Activated naive CD4-positive, alpha-beta T cell treated with anti-CD3 and anti-CD28 coated beads for 36 hours (primary cell): ENCODE measurements at places on chromosomes 12 and 14.

- no peak for DNase-seq
These were observed 179.7 kb downstream of the CHST11 start for GRCh38 chr12:104636496-104636895.

DNA sequence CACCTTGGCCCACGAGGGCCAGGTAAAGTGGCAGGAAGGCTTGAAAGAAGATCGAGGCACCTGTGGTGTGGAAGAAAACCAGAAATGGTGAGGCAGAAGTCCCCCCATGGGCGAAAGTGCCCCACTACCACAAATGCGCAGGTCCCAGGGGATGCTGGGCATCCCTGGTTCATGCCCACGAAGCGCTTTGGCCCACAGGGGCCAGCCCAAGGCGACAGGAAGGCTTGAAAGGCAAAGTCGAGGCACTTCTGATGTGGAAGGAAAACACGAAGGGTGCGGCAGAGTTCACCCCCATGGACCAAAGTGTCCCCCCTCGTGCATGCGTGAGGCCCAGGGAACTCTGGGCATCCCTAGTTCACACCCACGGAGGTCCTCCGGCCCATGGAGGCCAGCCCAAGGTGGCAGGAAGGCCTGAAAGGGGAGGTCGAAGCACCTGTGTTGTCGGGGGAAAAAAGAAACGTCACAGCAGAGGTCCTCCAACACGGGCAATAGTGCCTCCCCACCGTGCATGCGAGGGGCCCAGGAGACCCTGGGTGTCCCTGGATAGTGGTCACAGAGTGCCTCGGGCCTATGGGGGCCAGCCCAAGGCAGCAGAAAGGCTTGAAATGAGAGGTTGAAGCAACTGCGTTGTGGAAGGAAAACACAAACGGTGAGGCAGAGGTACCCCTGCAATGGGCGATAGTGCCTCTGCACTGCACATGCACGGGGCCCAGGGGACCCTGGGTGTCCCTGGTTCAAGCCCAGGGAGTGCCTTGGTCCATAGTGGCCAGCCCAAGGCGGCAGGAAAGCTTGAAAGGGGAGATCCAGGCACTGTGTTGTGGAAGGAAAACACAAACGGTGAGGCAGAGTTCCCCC is 373.9 kb downstream of the ALG10 start:
- DNase-seq: peak; percentile 1

- DNase-seq: no peak
These were observed 76.4 kb downstream of the IFNG-AS1 start for GRCh38 chr12:68065687-68066086.

DNA sequence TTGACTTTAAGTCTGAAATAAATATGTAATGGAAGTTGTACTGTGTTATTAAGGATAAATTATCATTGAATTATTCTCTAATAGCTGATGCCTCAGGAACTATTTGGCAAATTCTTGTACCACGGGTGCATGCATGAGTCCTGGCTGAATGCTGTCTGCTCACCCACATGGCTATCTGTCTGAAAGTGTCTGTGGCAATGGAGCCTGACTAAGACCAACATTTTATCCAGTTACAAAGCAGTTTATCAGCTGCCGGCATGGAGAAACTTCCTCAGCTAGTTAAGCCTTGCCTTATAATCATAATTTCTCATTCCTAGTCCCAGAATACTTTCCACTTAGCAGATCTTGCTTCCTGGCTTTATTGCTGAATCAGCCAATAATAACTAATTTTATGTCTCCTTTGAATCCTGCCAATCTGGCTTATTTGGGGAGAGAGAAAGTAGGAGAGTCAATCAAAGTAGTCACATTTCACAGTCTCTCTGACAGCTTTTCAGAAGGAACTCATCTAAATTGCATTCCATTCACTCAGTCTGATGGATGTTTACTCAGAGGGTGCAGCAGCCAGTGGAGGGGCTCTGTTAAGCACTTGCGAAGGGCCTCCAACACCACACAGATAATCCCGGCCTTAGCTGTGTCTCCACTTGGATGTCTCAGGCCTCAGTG is 280.6 kb upstream of the CLEC14A start:
- no peak for DNase-seq

GRCh38 chr12:25997201-25997963 is 38.9 kb downstream of the RASSF8 start:
- DNase-seq: no peak

- peak; percentile 30 for DNase-seq
These were observed 78.7 kb downstream of the NEDD1 start for GRCh38 chr12:96985515-96986362.

- no peak for DNase-seq
These were observed 9.8 kb downstream of the ARHGEF25 start for GRCh38 chr12:57620936-57621496.

DNA sequence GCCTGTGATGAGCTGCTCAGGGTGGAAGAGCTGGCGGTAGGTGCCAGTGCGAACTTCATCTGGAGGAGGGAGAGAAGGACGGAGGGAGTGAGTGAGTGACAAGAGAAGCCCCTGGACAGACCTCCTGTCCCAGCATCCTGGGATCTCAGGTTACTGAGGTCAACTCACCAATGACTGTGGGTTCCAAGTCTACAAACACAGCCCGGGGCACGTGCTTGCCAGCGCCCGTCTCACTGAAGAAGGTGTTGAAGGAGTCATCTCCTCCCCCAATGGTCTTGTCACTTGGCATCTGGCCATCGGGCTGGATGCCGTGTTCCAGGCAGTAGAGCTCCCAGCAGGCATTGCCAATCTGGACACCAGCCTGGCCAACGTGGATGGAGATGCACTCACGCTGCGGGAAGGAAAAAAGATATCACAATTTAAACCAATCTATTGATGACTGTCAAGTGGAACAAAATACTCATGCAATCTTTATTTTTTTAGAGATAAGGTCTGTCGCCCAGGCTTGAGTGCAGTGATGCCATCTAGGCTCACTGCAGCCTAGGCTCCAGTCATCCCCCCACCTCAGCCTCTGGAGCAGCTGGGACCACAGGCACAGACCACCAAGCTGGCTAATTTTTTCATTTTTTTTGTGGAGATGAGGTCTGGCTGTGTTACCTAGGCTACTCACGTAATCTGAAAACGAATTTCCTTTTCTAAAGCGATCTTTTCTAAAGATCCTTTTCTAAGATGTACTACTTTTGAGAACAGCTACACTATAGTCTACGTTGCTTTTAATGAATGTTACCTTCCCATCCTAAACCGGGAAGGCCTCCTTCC is 1.7 kb downstream of the TUBA1B start:
- no peak for DNase-seq

GRCh38 chr12:93944201-93944600 is 204.2 kb upstream of the PLXNC1 start:
- no peak for DNase-seq

DNA sequence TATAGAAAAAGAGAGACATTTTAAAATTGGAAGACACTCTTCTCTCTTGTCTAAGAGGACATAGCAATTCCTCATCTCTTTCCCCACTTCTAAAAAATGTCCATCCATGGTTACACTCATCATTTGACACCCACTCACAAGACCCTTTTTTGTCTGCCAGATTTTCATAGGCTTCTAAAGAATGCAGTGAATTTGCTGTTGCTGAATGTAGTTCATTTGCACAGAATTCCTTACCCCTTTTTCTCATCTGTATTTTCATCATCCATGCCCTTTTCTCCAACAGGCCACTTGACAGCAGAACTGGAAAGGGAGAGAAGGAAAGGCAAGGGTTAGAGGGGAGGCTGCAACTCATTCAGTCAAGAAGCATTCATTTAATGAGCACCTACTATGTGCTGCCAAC is 128.0 kb downstream of the NUAK1 start:
- no peak for DNase-seq

DNA sequence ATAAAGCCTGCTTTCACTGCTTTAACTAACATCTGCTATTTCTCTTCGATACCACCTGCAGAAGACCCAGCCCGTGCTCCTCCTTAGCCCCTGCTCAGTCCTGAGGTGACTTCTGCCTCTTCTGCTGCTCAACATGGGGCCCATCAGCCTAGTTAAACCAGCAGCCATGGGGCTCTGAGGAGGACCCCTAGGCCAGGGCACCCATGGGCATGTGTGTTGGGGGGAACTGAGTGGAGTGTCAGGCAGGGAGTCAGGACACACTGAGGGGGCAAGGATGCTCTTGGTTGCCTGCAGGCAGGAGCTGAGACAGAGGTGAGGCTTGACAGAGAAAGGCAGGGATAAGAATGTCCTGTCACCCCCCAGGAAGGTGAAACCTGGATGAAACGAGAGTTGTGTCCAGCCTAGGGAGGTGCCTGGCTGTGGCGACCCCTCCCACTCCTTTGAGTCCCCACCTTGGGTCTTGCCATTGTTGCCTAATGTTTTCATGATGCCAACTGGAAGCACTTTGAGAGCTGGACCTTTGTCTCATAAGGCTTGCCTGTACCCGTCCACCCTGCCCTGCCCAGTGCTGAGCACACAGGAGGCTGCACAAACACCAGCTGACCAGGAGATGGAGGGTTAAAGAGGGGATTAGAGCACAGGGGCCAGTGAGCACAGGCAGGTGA is 12.5 kb upstream of the RABGGTA start:
- no peak for DNase-seq

DNA sequence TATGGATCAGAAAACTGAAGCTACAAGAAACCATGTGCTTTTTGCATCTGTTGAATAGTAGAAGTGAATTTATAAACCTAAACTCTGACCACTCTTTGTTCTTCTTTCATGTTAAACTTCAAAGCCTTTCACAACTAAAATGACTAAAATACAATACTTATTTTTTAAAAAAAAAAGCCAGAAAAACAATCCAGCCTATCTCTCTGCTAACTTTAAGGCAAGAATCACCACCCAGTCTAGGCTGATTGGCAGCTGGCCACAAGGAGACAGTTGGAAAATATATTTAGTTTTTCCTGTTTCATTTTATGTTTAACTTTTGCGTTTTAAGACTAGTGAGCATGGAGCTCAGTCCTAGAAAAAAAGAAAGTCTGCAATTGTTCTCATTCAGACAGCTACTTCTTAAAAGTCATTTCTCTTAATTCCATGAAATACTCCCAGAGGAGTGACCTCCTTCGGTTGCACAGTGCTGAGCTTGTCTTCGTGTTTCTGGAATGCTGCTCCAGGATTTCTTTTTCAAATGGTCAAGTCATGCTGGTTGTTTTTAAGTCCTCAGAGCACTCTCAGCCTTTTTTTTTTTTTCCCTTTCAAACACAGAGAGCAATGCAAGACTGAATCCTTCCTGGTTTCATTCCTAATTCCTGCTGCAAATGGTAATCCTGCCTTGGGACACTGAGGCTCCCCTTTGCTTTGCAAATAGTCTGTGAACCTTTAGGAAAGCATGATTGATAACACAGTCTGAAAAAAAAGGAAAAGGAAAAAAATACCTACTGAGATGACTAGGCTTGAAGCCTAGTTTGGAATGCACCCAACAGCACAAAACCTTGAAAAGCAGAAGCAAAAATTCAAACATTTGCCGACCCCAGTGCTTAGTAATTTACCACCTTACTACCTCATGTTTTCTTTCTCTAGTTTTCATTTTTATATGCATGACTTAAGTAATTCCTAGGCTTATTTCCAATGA is 233.3 kb upstream of the DAAM1 start:
- no peak for DNase-seq

DNA sequence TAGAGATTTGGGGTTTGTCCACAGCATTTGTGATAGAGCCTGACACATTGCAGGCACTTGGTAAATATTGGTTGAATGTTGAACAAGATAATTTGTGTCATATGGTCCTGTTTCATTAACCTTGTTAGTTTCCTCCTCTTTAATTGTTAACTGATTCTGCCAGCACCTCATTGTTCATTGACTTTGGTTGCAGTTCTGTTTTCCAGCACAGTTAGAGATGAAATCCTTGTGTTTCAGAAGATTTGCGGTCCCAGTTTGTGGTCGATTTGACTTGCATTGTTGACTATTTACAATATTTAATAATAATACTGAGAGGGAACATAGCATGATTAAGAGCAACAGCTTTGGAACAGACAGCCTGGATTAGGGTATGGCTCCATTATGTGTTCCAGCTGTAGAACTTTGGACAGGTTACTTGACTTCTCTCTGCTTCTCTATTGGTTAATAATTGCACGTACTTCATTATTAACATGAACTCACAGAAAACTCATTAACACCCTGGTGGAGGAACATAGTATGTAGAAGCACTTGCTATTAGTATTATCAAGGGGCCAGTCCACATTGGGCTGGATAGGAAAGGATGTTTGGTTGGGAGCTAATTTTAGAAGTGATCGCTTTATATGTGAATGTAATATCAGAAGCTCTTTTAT is 8.7 kb downstream of the DRAM1 start:
- no peak for DNase-seq

DNA sequence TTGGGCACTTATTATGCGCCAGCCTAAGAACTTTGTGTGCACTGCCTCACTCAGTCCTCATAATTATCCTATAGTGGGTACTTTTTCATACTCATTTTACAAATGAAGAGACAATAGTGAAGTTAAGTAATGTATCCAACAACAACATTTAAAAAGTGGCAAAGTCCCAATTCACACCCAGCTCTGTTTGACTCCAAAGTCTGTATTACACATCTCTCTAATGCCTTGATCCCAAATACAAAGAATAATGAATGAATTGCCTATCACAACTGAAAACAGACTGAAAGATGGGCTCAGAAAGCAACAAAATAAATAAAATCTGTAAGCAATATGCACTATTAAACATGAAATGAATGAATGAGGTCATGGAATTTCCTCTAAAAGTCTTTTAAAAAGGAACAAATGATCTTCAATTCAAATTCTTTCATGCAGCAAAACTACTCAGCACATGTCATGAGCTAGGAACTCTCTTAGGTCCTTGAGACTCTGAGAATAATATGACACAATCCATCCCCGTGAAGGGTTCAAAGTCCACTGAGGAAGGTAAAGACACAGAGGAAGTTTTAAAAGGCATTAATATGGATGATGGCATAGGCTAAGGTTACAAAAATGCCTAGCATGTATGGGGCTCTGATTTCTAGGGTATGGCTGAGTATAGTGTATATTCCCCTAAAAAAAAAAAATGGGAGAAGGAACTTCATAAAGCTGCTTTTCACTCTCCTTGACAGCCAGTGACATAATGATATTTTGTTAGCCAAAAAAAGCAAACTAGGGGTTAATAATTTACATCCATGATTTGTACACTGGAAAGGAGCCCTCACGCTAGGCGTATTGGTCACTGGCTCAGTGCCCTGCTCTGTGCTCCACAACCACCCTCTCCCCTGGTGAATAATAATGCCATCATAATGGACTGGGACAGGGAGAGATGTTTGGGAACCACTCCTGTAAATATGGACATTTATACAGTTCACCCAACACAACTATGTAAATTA is 103.4 kb downstream of the SLC2A13 start:
- no peak for DNase-seq

- DNase-seq: no peak
These were observed 292.0 kb downstream of the FBXL14 start for GRCh38 chr12:1302201-1302870.

DNA sequence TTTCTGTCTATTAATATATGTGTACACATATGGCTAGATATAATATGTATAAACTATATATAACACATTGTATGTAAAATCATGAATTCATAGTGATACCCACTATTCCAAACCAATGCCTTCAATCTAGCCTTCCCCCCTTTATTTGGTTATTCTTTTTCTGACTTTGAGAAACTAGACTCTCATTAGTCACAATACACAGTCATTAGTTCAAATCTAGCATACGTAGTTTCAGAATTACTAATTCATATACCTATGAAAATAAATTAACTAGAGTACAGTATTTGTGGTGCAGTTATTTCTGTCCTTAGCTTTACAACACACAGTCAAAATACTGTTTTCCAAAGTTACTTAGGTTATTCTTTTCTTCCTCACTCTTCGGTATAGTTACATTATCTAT is 268.2 kb downstream of the DPF3 start:
- no peak for DNase-seq
